ENCODE measurements at places on chromosomes 1 and 21.

- DNase-seq: no peak
Measured at GRCh38 chr1:33433509-33434362, 2.8 kb upstream of the PHC2 start.

DNA sequence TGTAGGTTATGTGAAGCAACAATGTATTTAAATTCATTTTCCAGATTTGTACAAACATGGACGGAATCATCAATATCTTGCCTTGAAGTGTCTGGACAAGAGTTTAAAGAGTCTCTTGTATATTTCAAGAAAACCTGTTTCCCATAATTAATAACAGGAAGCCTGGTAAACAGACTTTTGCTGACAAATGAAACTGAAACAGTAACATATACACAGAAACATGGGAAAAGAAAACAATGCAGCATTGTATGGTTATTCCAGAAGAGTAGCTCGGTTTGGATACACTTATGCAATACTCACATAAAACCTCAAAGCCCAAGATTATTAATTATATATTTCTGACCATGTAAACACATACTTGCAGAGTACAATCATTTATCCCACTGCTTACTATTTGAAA lies 265.5 kb downstream of the PTPRC start:
- peak; percentile 21 for DNase-seq

GRCh38 chr1:109761227-109762038 lies 2.3 kb downstream of the EPS8L3 start:
- DNase-seq: no peak

DNA sequence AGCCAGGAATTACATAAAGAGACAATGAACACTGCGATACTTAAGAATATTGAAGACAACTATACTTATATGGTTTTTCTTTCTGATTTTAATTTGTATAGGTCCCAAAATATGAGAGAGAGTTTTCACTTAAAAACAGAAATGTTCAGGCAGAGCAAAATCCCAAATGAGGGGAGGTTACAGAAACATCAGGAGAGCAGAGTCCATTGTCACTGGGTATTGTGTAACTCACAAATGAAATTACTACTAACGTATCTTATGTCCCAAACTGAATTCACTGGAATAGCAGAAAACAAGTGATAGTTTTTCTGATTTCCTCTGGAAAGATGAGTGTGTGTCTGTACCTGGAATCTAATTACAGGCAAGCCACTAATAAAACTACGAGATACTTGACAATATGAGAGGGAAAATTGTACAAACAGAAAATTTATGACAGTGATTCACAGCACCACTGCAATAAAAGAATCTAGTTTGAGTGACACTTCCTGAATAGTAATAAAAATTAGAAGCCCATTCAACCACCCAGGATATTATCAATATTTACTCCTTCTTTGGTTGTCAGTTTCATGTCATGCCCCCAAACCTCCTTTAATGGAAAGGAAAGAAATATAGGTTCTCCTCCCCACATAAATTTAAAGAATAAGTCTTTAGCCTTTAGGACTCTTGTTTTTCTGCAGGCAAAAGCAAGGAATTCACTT lies 522.6 kb downstream of the ADGRL2 start:
- DNase-seq: no peak

GRCh38 chr1:19327301-19327700 lies 15.2 kb downstream of the SLC66A1 start:
- DNase-seq: no peak

- DNase-seq: peak; percentile 47
Measured at GRCh38 chr1:212607206-212607912, 1.2 kb upstream of the ATF3 start.

DNA sequence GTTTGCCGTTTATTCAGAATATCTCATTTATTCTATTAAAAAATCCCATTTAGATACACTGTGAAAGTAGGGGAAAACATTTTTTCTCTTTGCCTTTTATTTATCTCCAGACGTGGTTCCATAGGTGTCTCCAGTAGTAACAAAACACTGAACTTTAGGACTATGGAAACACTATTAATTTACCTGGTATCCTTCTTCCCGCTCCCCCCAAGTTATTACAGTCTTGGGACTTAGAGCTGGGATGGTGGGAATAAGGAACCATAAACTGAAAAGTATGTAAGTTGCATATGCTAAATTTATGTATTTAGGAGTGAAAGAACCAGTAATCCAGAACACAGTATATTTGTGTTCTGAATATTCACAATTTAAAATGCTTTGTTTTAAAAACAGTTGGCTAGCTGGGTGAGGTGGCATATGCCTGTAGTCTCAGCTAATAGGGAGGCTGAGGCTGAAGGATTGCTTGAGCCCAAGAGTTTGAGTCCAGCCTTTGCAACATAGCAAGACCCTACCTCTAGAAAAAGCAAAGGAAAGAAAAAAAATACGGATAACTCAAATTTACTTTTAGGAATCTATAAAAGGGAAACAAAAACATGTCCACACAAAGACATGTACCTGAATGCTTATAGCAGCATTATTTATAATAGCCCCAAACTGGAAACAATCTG lies 3.1 kb downstream of the DNAJB4 start:
- no peak for DNase-seq

GRCh38 chr1:81129366-81129765 lies 671.4 kb upstream of the ADGRL2 start:
- peak; percentile 63 for DNase-seq

DNA sequence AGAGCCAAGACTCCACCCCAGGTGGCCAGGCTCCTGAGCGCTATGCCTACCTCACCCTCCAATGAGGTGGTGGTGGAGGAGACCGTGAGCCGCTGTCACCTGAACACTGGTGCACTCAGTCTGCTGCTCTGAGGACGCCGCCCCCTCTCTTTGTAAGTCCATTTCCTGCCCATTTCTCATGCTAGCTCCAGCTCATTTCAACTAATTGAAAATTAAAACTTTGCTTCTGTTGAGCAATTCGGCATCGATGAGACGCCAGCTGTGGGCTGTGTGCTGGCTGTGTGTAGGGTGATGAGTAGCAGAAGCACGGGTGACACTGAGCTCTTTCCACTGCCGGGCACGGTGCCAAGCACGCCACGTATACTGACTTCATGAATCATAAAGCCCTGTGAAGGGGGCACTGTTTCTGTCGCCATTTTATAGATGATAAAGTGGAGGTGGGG lies 11.2 kb downstream of the TNFRSF1B start:
- peak; percentile 61 for DNase-seq

- DNase-seq: no peak
Measured at GRCh38 chr1:152442301-152442700, 28.2 kb upstream of the CRNN start.

DNA sequence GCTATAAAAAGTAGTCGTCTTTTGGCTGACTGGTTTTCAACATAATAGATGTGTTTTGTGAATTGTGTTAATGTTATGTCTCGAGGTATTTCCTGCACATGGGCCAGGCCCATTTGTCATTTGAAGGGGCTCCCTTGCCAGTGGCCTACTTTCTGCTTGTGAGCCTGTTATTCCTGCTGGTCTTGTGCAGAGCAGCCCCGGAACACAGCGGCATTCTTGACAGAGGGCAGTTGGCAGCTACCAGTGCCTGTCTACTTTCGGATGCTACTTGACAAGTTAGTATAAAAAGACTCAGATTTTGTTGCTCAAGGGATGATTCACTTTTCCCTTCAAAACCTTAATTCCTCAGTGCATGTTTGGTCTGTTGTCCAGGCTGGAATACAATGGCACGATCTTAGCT lies 28.5 kb downstream of the PGM1 start:
- no peak for DNase-seq

GRCh38 chr1:48572646-48573258 lies 100.7 kb upstream of the SPATA6 start:
- DNase-seq: peak; percentile 75

DNA sequence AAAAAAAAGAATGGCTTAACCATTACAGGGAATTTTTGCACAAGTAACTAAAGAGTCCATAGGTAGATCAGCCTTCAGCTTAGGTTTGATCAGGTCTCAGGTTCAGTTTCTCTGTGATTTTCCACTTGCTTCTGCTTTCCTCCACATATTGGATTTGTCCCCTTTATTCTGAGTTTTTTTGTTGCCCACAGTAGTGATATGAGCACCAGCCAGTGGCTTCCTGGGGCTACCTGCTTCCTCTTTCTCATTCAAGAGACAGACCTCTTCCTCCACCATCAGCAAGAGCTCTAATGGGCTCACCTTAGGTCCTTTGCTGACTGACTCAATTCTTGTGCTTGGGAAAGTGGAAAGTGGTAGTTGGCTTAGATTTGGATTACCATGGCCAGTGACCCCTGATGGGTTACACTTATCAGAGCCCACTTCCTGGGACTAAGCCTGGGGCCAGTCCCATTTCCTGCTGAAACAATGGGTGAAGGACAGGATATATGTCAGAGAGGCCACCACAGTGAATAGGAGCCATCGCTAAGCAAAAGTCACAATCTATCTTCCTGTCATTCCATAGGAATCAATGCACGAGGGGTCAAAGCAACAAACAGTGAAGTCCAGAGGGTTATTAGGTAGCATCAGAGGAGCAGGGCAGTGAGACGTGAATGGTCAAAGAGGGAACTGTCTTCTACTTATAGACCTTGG lies 12.8 kb upstream of the PLA2G2E start:
- DNase-seq: no peak

- DNase-seq: no peak
Measured at GRCh38 chr1:168834225-168834872, 105.3 kb upstream of the DPT start.

DNA sequence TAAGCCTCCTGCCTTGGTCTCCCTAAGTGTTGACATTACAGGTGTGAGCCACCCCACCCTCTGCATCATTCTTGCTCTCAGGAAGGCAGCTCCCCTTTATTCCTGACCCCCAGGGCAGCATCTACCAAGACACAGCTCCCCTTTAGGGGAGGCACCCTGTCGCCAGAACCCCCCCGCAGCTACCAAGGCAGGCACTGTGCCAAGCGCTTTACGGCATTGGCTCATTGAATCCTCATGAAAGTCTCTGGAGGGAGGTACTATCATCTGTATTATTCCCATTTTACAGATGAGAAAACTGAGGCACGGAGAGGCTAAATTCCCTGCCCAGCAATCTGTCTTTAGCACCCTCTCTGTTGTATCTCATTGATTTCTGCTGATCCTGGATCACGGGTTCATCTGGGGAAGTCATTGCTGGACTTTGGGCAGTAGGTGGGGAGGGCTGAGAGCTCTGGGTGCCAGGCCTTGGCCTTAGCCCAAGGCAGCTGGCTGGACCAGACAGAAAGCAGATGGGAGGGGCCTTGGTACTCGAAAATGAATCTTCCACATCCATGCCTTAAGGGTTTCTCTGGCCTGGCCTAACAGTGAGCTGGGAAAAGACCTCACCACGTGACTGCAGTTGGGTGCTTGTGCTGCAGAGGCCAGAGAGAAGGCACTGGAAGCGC lies 5.9 kb downstream of the PLOD1 start:
- DNase-seq: peak; percentile 72

GRCh38 chr1:76627498-76627897 lies 239.8 kb upstream of the ST6GALNAC5 start:
- no peak for DNase-seq

DNA sequence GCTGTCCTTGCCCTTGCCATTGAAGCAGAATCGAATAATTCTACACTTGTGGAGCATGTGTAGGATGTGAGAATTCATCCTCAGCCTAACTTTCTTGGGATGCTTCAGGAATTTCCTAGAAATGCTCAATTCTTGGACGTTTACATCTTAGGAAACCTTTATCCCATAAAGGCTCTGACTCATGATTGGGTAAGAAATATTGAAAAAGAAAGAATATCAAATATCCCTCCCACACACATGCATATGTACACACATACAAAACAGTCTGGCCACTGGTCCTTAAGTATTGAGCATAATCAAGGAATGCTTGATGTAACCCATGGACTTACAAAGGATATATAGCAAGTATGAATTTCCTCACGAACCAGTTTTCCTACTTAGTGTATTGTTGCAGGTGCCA lies 83.9 kb upstream of the IPO9 start:
- DNase-seq: no peak

- DNase-seq: peak; percentile 1
Measured at GRCh38 chr1:106793651-106794050, 262.8 kb upstream of the PRMT6 start.

DNA sequence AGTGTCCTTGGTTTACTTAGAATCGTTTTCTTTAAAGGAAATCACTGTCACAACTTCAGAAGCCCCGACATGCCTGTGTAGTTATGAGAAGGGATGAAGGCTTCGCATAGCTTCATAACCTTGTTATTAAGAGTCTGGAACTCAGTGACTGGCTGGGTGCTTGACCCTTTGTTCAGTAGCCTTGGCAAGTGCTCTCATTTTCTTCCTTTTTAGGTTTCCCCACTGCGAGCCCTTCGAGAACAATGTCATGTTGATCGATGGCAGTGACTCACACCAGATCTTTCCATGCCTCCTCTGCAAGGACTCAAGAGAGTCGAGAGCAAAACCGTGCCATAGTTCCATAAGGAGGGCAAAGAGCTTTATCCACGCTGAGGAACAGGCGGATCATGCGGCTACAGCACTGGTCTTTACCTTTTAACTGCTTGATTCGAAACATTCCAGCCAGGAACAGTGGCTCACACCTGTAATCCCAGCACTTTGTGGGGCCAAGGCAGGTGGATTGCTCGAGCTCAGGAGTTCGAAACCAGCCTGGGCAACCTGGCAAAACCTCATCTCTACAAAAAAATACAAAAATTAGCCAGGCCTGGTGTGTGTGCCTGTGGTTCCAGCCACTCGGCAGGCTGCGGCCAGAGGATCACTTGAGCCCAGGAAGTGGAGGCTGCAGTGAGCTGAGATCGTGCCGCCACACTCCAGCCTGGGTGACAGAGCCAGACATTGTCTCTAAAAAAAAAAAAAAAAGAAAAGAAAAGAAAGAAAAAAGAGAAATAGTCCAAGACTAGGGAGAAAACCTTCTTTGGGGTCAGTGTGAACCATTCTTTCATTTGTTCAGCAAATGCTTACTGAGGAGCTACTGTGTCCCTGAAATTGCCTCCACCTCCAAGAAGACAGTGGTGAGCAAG lies 95.4 kb upstream of the ERRFI1 start:
- no peak for DNase-seq

GRCh38 chr1:92029241-92029922 lies 403 bp upstream of the EPHX4 start:
- peak; percentile 2 for DNase-seq

GRCh38 chr1:183622884-183623785 lies 12.4 kb downstream of the ARPC5 start:
- DNase-seq: peak; percentile 83

- no peak for DNase-seq
Measured at GRCh38 chr1:109114342-109114674, 393 bp downstream of the ELAPOR1 start.

GRCh38 chr1:159040893-159041724 lies 31.4 kb downstream of the IFI16 start:
- no peak for DNase-seq

- peak; percentile 76 for DNase-seq
Measured at GRCh38 chr1:107750364-107750959, 214.5 kb downstream of the VAV3 start.

- DNase-seq: no peak
Measured at GRCh38 chr21:15631342-15631741, 98.4 kb upstream of the USP25 start.

GRCh38 chr1:231016234-231016633 lies 23.8 kb downstream of the FAM89A start:
- no peak for DNase-seq

- DNase-seq: no peak
Measured at GRCh38 chr1:116565222-116565621, 5.6 kb downstream of the CD58 start.
